ENCODE measurements at places on chromosomes 2 and 18. TPM values are rescaled to one million over a fixed set of nuclear protein-coding genes. Genes with fewer than 3 reads are reported as not detected.

Gene PCBP1
- 178 TPM for total RNA-seq

Gene TSN
- total RNA-seq, result 31.8 TPM

Gene GALR1
- not detected for total RNA-seq

Gene FBXO41
- total RNA-seq, result not detected

Gene BMP10
- total RNA-seq, result not detected

Gene GREB1
- 1.7 TPM for total RNA-seq

Gene GPR155
- 7.1 TPM for total RNA-seq

Gene ACADL
- 8.2 TPM for total RNA-seq

- no peak overlapping the region for H3K4me3 ChIP-seq
- peaks cover 12% of the 10 kb centered on the region for H3K4me1 ChIP-seq
- no peak overlapping the region for H3K27ac ChIP-seq
- no peak for DNase-seq
- no peaks in the 10 kb centered on the region for H3K27me3 ChIP-seq
These were observed 107.7 kb upstream of the PPP1CB start for GRCh38 chr2:28643911-28644334.

GRCh38 chr2:229868794-229869193 is 53.0 kb downstream of the TRIP12 start:
- H3K4me1 ChIP-seq, result peaks cover 58% of the 10 kb centered on the region
- H3K4me3 ChIP-seq, result no peak overlapping the region
- H3K36me3 ChIP-seq, result no peaks in the 10 kb centered on the region
- H3K27ac ChIP-seq, result peak overlapping the region; percentile 60
- DNase-seq, result no peak

DNA sequence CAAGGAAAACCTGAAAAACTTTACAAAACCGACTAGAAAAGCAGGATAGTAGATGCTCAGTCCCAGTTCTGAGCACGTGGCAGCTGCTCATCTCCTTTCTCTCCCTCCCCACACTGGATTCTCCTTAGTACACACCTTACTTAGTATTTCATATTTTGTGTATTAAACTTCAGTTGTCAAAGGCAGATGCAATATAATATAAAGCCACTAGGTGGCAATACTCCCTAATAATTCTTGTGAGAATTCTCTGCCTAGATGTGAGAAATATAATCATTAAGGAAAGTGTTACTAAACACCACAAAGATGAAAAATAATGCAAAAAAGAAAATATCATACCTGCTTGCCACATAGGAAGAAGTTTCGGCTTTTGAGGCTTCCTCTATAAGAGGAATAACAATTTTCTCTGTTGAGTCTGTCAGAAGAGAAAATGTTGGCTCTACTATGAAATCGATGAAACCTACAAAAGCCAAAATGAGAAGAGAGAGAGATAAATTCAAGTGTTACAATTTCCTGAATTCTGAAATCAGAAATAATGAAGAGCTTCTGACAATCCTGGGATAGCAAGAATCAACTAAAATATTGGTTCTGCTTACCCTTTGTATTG is 200.6 kb downstream of the PPP1R1C start:
- no peaks in the 10 kb centered on the region for H3K36me3 ChIP-seq
- no peaks in the 10 kb centered on the region for H3K27me3 ChIP-seq
- no peaks in the 10 kb centered on the region for H3K4me1 ChIP-seq
- DNase-seq, result no peak

DNA sequence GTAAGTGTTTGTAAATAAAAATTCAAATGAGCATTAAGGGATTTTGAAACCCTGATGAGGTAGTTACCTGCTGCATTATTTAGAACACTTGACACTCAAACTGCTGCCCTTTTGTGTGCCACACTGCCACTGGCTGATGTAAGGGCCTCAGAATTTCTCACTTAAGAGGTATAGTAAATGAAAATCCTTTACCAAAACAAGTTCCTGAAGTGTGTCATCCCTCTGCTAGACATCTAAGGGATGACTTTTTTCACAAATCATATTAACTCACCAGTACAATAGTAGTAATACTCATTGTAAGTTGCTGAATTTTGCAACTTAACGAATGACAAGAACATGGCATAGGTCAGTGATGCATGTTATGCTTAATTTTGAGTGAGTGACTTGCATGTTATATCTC is 274.9 kb upstream of the UBE2E3 start:
- no peaks in the 10 kb centered on the region for H3K36me3 ChIP-seq
- no peaks in the 10 kb centered on the region for H3K27me3 ChIP-seq
- DNase-seq, result no peak
- H3K4me1 ChIP-seq, result no peaks in the 10 kb centered on the region
- no peak overlapping the region for H3K27ac ChIP-seq

DNA sequence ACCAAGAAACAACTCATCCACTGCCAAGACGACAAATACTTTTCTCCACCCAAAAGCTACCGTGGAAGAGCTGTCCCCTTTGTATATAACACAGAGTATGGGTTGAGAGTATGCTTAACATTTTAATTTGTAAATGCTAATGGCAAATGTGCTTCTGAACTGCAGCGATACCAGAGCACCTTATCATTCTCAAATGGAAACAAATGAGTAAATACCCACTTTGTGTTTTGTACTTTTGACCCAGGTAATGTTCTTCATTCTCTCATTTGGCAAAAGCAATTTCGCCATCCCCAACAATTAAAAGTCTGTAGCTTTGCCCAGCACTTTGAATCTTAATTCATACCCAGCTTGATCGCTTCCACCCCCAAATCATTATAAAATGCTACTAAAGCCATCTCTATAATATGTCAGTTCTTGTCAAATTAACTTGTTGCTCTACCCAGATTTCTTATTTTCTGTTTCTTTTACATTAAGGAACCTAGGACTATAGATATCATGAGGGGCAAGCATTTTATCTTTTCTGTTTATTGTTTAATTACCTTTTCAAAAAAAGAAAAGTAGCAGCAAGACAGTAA is 6.2 kb upstream of the POU3F3 start:
- peaks cover 96% of the 10 kb centered on the region for H3K27me3 ChIP-seq
- no peak overlapping the region for H3K4me3 ChIP-seq
- H3K4me1 ChIP-seq, result peaks cover 21% of the 10 kb centered on the region
- DNase-seq, result no peak

DNA sequence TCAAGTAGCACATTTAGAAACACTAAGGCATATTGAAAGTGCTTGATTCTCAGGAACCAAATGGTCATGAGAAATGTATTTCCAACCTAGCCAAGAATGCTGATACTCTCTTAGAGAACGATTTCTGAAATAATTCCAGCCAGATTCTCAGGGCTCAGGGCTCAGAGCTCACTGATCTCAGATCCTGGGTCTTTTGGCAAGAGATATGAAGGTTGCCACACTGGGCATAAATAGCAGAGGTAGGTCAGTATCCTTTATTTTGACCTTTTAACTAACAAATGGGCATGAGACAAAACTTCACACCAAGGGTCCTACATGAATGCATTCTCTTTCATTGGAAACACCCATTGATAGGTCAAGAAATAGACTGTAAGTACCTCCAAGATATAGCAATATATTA is 364.1 kb downstream of the ALK start:
- H3K4me3 ChIP-seq, result no peak overlapping the region
- H3K27ac ChIP-seq, result no peak overlapping the region
- no peaks in the 10 kb centered on the region for H3K36me3 ChIP-seq
- no peaks in the 10 kb centered on the region for H3K4me1 ChIP-seq

DNA sequence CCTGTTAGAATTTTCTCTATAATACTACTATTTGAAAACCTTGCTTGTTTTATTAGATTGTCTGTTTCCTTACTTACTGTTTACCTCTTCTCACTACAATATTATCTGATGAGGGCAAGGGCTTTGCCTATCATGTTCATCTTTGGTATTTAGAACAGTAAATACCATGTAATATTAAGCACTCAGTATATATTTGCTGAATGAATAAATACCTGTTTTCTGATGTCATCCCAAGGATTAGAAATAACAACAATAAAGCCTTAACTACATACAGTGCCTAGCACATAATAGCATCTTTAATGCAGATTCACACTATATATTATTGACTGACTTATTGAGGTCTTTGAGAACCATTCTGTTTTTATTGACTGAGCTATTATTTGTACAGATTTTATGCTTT is 142.1 kb downstream of the TMEM247 start:
- H3K4me3 ChIP-seq, result no peak overlapping the region
- DNase-seq, result no peak
- H3K4me1 ChIP-seq, result peaks cover 13% of the 10 kb centered on the region
- H3K36me3 ChIP-seq, result peaks cover 2% of the 10 kb centered on the region
- no peaks in the 10 kb centered on the region for H3K27me3 ChIP-seq

DNA sequence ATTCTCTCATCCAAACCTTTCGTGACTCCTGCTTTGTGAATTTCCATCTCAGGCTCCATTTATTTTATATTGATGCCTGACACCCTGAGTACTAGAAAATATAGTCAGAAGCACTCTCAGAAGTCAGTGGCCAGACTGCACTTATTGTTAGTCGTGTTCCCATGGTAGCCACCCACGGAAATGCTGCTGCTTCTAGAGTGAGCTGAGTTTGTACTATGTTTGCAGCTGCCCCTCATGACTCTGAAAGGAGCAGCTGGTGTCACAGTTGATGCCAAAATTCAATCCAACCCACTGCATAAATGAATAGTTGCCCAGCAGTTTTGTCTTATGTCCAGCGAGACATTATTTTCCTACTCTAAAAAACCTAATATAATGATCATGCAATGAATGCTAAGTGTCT is 265.2 kb upstream of the SPHKAP start:
- H3K36me3 ChIP-seq, result no peaks in the 10 kb centered on the region
- no peak for DNase-seq
- H3K4me1 ChIP-seq, result no peaks in the 10 kb centered on the region
- H3K4me3 ChIP-seq, result no peak overlapping the region
- H3K27ac ChIP-seq, result no peak overlapping the region
- no peaks in the 10 kb centered on the region for H3K27me3 ChIP-seq

DNA sequence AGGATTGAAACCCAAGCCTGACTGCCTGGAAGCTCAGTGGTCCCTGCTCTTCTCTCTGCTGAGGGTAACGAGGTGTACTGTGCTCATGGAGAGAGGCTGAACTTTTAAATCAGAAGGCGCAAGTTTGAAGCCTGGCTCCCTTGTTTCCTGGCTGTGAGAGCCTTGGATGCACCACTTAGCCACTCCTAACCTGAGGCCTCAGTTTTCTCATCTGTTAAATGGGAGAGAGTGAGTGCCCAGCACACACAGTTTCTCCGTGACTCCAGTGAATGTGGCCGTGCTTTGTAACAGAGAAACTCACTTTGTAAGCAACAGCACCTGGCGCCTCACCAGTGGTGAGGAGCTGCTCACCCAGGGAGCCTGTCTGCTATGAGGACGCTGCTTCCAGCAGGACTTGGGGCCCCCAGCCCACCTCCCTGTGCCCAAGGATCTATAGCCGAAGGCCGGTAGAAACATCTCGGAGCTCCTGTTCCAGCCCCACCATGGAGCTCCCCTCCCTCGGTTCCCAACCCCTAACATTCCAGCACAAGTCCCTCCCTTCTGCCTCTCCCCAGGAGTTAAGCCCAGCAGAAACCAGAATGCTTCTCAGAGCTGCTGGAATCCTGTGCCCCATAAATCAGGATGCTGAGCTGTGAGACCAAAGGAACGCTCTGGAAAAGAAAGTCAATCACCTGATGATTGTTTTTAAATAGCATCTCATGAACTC is 20.3 kb upstream of the KCNK3 start:
- no peaks in the 10 kb centered on the region for H3K4me1 ChIP-seq
- no peaks in the 10 kb centered on the region for H3K36me3 ChIP-seq
- no peak for DNase-seq
- H3K27ac ChIP-seq, result no peak overlapping the region
- H3K27me3 ChIP-seq, result peaks cover 10% of the 10 kb centered on the region

DNA sequence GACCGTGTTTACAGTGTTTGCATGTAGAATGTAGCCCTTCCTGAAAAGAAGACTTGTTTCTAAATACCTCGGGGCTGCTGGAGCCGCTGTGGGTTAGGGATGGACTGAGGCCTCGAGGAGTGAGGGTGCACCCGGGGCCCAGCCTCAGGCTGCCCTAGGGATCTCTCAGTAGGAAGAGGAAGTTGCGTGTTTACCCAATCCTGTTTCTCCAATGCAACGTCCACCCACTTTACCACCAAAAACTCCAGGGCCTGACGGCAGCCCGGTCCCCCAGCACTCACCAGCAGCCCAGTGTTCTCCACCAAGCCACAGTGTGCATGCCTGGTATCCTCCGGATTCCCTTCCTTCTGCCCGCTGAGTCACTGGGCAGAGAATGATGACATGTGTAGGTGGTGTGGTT is 255.8 kb downstream of the GLI2 start:
- no peak overlapping the region for H3K27ac ChIP-seq
- H3K27me3 ChIP-seq, result no peaks in the 10 kb centered on the region
- no peaks in the 10 kb centered on the region for H3K4me1 ChIP-seq
- no peaks in the 10 kb centered on the region for H3K36me3 ChIP-seq
- H3K4me3 ChIP-seq, result no peak overlapping the region
- DNase-seq, result no peak

DNA sequence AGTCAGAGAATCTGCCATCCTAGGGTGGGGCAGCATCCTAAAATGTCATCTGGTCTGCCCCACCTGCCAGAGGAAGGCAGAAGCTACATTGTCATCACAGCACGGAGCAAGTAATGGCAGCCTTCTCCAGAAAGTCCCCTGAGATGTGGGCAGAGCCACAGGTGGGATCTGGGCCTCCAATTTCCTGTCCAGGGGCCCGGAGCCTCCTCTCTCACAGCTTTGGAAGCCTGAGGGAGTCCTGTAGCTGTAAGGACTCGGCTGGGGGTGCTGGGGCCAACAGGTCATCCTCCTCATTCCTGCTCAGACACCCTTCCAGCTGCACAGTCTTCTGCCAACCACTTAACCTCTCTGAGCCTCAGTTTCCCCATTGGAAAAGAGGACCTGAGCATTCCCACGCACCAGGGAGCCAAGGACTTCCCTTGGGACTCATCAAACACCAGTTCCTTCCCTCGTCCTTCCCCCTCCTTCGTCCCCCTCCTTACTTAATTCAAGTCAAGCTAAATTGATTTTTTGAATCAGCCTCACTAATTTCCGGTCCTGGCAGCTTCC is 48.6 kb upstream of the ID2 start:
- no peak for DNase-seq
- no peak overlapping the region for H3K27ac ChIP-seq
- H3K4me1 ChIP-seq, result no peaks in the 10 kb centered on the region
- H3K4me3 ChIP-seq, result no peak overlapping the region

- H3K4me1 ChIP-seq, result no peaks in the 10 kb centered on the region
- no peak overlapping the region for H3K4me3 ChIP-seq
- H3K27ac ChIP-seq, result no peak overlapping the region
- H3K27me3 ChIP-seq, result no peaks in the 10 kb centered on the region
These were observed 95.0 kb downstream of the DGKD start for GRCh38 chr2:233449081-233449901.

- no peaks in the 10 kb centered on the region for H3K4me1 ChIP-seq
- H3K4me3 ChIP-seq, result no peak overlapping the region
- no peak for DNase-seq
- no peaks in the 10 kb centered on the region for H3K27me3 ChIP-seq
- no peaks in the 10 kb centered on the region for H3K36me3 ChIP-seq
- no peak overlapping the region for H3K27ac ChIP-seq
These were observed 312.4 kb upstream of the TCF4 start for GRCh38 chr18:55900380-55900779.

GRCh38 chr2:71471276-71471675 is 17.9 kb downstream of the DYSF start:
- no peak for DNase-seq
- H3K4me3 ChIP-seq, result no peak overlapping the region
- H3K4me1 ChIP-seq, result peaks cover 76% of the 10 kb centered on the region
- H3K27me3 ChIP-seq, result no peaks in the 10 kb centered on the region
- peaks cover 4% of the 10 kb centered on the region for H3K36me3 ChIP-seq

Data from gastrocnemius medialis (tissue), 4 donors.